ENCODE measurements at places on chromosomes 6 and 20. TPM values are rescaled to one million over a fixed set of nuclear protein-coding genes. Genes with fewer than 3 reads are reported as not detected.

Gene PRND
- not detected for total RNA-seq

Gene HTR1E
- not detected for total RNA-seq

Gene PLN
- total RNA-seq, result not detected

Gene TRIM40
- not detected for total RNA-seq

Gene PXDC1
- total RNA-seq, result 36.2 TPM

Gene CCM2L
- 45.4 TPM for total RNA-seq

DNA sequence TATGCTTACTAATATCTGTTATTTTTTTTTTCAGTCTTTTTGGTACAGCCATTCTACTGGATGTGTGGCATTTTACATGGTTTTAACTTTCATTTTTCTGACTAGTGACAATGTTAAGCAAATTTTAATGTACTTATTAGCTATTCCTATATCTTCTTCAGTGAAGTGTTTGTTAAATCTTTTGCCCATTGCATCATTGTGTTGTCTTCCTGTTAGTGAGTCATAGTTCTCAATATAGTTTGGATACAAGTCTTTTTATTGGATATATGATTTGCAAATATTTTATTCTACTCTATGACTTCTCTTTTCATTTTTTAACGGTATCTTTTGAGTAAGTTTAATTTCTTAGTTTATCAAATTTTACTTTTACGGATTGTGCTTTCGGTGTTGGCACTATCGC is 519.4 kb downstream of the CDKAL1 start:
- DNase-seq, result no peak
- no peaks in the 10 kb centered on the region for H3K4me1 ChIP-seq
- no peaks in the 10 kb centered on the region for H3K27me3 ChIP-seq

DNA sequence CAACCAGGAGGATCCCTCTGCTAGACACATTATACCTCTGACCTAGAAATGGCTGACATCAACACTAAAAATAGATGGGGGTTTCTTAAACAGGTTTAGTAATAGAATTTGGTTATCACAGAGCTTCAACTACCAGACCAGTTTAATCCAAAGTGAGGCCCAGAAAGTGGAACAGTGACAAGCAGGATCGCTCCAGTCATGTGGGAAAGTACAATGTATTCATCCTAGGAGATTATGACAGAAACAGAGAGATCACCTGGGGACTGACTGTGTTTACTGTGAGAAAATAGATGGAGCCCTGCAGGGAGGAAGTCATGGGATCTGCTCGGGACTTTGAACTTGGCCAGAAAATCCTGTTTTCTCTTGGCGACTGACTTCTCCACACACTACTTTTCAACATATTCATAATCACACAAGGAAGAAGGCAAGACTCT is 238.7 kb upstream of the SOX4 start:
- H3K27me3 ChIP-seq, result no peaks in the 10 kb centered on the region
- H3K36me3 ChIP-seq, result no peaks in the 10 kb centered on the region
- H3K4me3 ChIP-seq, result no peak overlapping the region
- H3K4me1 ChIP-seq, result no peaks in the 10 kb centered on the region

GRCh38 chr6:158290659-158291058 is 21.6 kb upstream of the TULP4 start:
- no peaks in the 10 kb centered on the region for H3K36me3 ChIP-seq
- no peak overlapping the region for H3K27ac ChIP-seq
- no peak for DNase-seq
- no peak overlapping the region for H3K4me3 ChIP-seq
- H3K4me1 ChIP-seq, result no peaks in the 10 kb centered on the region

DNA sequence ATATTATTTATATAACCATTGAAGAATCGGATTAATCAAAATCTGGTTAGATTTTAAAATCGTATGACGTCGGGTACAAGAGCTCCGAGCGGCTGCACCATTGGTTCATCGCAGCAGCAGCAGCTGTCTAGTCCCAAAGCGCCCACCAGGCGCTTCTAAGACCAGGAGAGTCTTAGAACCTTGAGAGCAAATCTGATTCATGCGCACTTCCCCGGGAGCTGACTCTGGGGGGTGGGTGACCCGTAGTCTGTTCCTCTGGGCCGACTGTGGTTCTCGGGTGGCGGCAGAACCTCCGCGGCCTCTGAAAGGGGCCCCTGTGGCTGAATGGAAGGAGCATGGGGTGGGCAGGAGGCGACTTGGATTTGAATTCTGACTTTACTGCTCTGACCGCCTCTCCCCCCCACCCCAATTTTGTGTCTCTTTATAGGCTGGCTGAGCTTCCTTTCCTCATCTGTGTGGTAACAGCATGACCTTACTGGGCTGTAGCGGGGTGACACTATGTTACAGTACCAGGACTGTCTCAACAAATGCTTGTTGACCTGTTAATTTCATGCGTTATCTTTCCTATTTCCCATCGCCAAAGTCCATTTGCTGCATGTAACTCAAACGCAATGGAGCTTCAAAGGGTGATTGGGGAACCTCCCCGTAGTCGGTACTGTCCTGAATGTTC is 119.7 kb downstream of the RTN4IP1 start:
- peaks cover 21% of the 10 kb centered on the region for H3K4me1 ChIP-seq
- H3K4me3 ChIP-seq, result peak overlapping the region; percentile 82
- H3K27me3 ChIP-seq, result no peaks in the 10 kb centered on the region
- H3K36me3 ChIP-seq, result no peaks in the 10 kb centered on the region
- no peak for DNase-seq
- peak overlapping the region; percentile 97 for H3K27ac ChIP-seq

DNA sequence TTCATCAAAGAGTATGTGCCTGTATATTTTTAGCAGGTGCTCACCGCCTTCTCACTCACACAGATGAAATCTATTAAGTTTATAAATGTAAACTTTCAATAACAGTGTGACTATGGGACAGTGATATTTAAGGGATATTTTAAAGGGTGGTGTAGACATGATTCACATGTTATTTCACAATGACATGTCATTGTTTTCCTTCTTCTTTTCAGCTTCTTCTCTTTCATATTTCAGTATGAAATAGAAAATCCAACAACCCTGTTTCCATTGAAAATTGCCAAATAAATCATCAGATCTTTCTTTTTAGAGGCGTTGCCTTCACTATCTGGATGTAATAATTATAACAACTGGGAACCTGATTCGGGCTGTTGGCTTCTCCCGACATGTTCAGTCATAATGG is 54.8 kb downstream of the PFDN4 start:
- H3K4me3 ChIP-seq, result no peak overlapping the region
- H3K36me3 ChIP-seq, result no peaks in the 10 kb centered on the region
- no peak for DNase-seq
- H3K27ac ChIP-seq, result no peak overlapping the region
- H3K4me1 ChIP-seq, result no peaks in the 10 kb centered on the region
- H3K27me3 ChIP-seq, result no peaks in the 10 kb centered on the region

DNA sequence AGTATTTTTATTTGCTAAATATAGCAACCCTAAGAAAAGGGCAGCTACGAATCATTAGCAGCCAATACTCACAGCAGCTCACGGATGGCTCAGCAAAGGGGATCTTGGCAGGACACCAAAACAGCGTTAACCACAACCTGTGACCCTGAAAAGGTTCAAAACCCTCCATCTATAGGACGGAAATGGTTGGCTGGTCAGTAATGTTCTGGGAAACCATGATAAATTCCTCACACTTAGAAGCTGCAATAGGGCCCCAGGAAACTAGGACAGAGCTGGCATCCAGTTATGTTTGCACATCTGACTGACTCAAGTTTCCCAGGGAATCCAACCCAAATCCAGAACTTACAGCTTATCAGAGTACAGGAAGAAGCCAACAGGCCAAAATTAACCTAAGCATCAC is 30.9 kb upstream of the PTPRT start:
- DNase-seq, result no peak
- H3K27ac ChIP-seq, result no peak overlapping the region
- H3K27me3 ChIP-seq, result peaks cover 2% of the 10 kb centered on the region
- H3K4me3 ChIP-seq, result no peak overlapping the region
- H3K4me1 ChIP-seq, result no peaks in the 10 kb centered on the region

DNA sequence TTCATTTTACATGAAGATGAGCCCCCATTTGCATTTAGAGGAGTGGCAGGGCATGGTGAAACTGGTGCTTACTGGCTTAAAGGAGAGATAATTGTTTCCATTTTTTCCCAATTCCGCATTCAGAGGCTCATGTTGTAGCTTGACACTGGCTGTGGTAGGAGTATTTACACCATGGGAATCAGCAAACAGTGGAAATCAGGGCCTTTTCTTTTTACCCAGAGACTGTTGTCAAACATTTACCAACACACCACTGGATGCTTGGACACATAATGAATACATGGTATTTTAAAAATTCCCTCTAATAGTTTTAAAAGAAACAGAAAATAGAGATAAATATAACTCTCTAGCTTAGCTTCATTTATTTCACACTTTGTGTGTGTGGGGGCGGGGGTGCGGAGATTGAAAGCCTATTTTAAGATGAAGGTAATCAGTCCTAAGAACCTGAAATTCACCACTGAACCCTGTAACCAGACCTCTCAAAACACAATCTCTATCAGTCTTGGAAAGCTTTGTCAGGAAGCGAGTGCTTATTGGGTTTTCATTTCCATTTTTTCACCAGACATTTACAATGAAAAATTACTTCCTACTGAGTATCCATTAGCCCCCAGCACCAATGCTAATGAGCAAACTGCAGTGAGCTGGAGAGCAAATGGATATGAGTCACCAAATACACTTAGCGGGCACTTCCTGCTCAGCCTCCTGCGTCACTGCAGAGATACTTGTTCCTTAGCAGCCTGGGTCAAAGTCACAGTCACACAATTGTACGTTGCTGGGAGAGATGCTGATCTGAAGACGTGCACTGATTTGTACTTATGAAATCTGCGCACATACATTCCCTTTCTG is 532.0 kb downstream of the BCKDHB start:
- DNase-seq, result peak; percentile 74
- H3K4me1 ChIP-seq, result no peaks in the 10 kb centered on the region
- no peak overlapping the region for H3K4me3 ChIP-seq
- H3K27me3 ChIP-seq, result no peaks in the 10 kb centered on the region

Measured in Panc1 (cell line).